ENCODE measurements at places on chromosomes 7 and 10.

DNA sequence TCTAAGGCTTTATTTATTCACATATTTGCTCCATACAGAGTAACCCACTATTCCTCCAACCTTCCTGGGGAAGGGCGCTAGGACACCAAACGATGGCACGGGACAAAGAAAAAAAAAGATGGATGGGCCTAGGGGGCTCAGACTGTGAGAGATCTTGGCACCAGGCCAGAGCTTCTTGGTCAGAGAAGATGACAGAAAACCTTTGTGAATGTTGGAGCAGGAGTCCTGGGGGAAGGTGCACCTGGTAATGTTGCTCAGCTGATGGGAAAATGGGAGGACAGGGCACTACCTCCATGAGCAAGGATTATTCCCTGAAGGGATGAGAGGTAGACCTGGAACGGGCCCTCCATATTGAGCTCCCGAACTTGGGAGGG is 1.4 kb upstream of the SH3PXD2A start:
- DNase-seq, result no peak

GRCh38 chr10:130020651-130021382 is 56.7 kb upstream of the EBF3 start:
- DNase-seq, result no peak

DNA sequence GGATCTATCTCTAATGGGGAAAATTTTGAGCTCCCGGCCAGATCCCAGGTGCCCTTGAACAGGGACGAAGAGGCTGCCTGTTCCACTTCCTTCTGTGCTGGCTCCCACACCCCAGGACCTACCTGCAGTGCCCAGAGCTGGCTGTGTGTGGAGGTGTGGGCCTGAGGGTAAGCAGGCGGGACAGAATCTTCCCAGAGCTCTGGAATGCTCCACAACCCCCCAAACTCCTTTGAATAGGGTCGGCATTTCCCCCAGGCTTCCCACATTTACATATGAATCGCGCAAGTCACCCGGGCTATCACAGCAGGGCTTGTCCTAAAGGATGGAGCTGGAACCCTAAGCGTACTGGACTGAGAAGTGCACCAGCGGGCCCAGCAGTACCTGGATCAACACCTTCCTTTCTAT is 95.9 kb downstream of the DNMBP start:
- DNase-seq, result no peak

DNA sequence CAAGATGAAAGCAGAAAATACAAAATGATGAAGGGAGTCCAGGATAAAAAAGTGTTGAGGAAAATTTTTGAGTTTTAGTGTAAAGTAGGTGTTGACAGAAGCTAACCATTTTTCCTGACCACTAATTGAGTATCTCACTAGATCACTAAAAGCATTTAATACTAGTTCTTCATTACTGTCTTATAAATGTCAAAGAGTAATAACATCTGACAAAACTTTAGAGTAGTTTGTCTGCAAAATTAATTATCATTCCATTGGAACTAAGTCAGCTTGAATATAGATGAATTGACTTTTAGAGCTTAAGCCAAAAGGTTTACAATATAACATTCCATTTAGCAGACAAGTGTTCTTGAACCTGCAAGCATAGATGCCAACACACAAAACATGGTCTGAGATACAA is 232.9 kb downstream of the FOXP2 start:
- no peak for DNase-seq

DNA sequence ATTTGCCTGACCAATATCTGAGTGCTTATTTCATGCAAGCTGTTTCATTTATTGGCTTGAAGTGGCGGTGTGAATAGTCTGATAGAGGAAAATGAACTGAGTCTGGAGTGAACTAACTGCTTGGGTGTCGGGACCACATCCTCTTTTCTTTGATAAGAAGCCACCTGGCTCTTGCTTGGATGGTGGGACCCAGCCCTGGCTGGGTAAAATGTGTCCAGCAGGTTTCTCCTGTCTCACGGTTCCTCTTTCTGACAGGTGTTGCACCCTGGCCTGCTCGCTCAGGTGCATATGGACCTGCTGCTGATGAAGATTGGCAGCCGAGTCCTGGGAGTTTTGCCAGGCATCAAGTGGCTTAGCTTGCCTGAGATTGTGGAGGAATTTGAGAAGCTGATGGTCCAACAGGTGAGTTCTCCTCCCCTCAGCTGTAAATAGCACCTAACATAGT is 1.6 kb downstream of the ADCK2 start:
- no peak for DNase-seq
